ENCODE measurements at places on chromosomes 5 and 9. TPM values are rescaled to one million over a fixed set of nuclear protein-coding genes. Genes with fewer than 3 reads are reported as not detected.

Gene EQTN
- total RNA-seq = 0.65 TPM

Gene TRIM23
- 6.4 TPM for total RNA-seq

Gene STX17
- 27.9 TPM for total RNA-seq

Gene UBQLN1
- 43.8 TPM for total RNA-seq

Gene SLC45A2
- total RNA-seq = not detected

Gene MZB1
- not detected for total RNA-seq

Gene CEL
- total RNA-seq = 14,874 TPM

Gene ADGRV1
- 4.0 TPM for total RNA-seq

Gene CCL21
- 11.3 TPM for total RNA-seq

Gene CDH9
- not detected for total RNA-seq

Gene FGD3
- total RNA-seq = 5.2 TPM

Gene PCDHGB6
- total RNA-seq = 4.0 TPM

Gene TMC1
- not detected for total RNA-seq

Gene C9orf153
- 0.12 TPM for total RNA-seq

Gene PRLR
- 13.0 TPM for total RNA-seq

Gene ACOT12
- not detected for total RNA-seq

Gene C5orf52
- not detected for total RNA-seq

Gene ARHGEF39
- total RNA-seq = 0.20 TPM

Gene PGM5
- total RNA-seq = 2.3 TPM

Gene OR1J2
- total RNA-seq = not detected

Gene CDC20B
- total RNA-seq = not detected

Gene SPRY4
- total RNA-seq = 1.7 TPM

Gene HMCN2
- total RNA-seq = 0.56 TPM

Gene ELAVL2
- not detected for total RNA-seq

Gene CLIC3
- total RNA-seq = not detected

Gene ENC1
- total RNA-seq = 28.3 TPM

Gene IFNA21
- total RNA-seq = not detected

Gene NRG2
- total RNA-seq = 5.2 TPM

Gene ABO
- 5.7 TPM for total RNA-seq

Gene PAPPA
- total RNA-seq = 0.93 TPM

Gene FST
- 0.83 TPM for total RNA-seq

Gene GLRA1
- 0.79 TPM for total RNA-seq

Gene PCDHGC5
- 0.98 TPM for total RNA-seq

Gene PRR7
- total RNA-seq = 1.9 TPM

Gene PCDHGA10
- total RNA-seq = 1.2 TPM

Gene SHB
- total RNA-seq = 22.2 TPM

Gene TMEM203
- 12.7 TPM for total RNA-seq
